Activated naive CD4-positive, alpha-beta T cell treated with anti-CD3 and anti-CD28 coated beads for 36 hours (primary cell): ENCODE measurements at places on chromosomes 5 and 9. TPM values are rescaled to one million over a fixed set of nuclear protein-coding genes. Genes with fewer than 3 reads are reported as not detected.

Gene ANKRD31
- 0.36 TPM for total RNA-seq

Gene ZNF782
- 2.2 TPM for total RNA-seq

Gene ACOT12
- not detected for total RNA-seq

Gene CLK4
- 34.9 TPM for total RNA-seq

Gene KCTD16
- total RNA-seq: 0.29 TPM

Gene FBP1
- 1.9 TPM for total RNA-seq

Gene MARCHF6
- total RNA-seq: 76.8 TPM

Gene CDK7
- 28.4 TPM for total RNA-seq

Gene CAMK2A
- total RNA-seq: not detected

Gene HK3
- total RNA-seq: not detected

Gene AGXT2
- total RNA-seq: not detected

Gene NME5
- not detected for total RNA-seq

Gene SUSD3
- total RNA-seq: 68.3 TPM

Gene ZNF366
- not detected for total RNA-seq

Gene CMYA5
- 0.07 TPM for total RNA-seq

Gene PDGFRB
- 1.0 TPM for total RNA-seq

Gene CCT5
- total RNA-seq: 419 TPM

Gene CFAP90
- total RNA-seq: not detected

Gene CARTPT
- total RNA-seq: not detected

Gene REEP2
- 2.2 TPM for total RNA-seq

Gene BRIX1
- 66.5 TPM for total RNA-seq

Gene PKD2L2
- not detected for total RNA-seq

Gene PCDHGB6
- total RNA-seq: 0.05 TPM

Gene PLAC8L1
- 0.40 TPM for total RNA-seq

Gene INIP
- 31.1 TPM for total RNA-seq

Gene PPP3R2
- total RNA-seq: not detected

Gene COL15A1
- 0.05 TPM for total RNA-seq

Gene SYNPO
- 0.17 TPM for total RNA-seq
